ENCODE measurements at places on chromosomes 4 and X. TPM values are rescaled to one million over a fixed set of nuclear protein-coding genes. Genes with fewer than 3 reads are reported as not detected.

GRCh38 chr4:93157986-93158385 is 670.6 kb upstream of the ATOH1 start:
- no peak for DNase-seq

DNA sequence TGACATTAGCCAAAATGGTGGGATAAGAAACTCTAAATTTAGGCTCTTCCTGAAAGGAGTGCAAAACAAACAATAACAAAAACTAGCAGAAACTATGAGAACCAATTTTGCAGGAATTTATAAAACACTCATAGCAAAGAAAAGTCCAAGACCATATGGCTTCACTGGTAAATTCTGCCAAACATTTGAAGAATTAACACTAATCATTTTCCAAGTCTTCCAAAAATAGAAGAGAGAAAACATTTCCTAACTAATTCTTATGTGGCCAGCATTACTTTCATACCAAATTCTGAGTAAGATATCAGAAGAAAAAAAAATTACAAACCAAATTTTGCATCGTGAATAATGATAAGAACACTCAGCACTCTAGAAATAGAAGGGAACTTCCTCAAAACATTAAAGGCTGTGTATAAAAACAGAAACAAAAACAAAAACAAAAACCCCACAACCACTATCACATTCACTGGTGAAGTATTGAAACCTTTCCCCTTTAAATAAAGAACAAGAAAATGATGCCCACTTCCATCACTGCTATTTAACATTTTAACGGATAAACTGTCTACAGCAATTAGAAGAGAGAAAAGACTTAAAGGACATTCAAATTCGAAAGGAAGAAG is 524.3 kb upstream of the GALNTL6 start:
- no peak for DNase-seq

DNA sequence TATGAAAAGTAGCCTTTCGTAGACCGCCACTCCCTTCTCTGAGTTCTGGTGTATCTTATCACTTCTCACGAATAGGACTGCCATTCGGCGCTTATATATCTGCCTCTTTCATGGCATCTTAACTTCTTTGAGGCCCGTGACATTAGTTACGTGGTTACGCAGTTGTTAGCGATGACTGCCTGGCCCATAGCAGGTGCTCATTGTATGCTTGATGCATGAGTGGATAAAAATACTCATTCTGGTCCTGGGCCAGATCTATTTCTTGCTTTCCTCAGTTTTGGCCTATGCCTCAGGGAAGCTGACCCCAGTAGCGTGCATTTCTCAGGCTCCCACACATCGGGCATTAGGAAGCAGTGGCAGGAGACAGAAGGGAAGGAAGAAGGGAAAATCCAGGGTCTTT is 60.7 kb upstream of the PITX2 start:
- no peak for DNase-seq

DNA sequence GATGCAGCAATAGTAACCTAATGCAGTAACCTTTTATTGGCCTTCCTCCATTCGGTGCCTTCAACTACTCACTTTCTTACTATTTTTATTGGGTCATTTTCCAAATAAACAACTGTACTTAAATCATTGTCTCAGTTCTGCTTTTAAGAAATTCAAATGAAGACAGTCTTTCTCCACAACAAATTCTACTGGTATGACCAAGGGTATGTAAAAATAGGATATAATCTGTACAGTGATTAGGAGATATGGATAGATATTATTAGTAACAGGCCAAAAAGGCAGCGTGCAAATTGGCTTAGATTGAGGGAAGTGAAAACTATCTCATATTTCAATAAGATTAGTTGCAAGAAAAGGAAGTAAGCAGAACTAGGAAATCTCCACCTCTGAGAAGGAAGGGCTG is 177.4 kb upstream of the PPP1R2C start:
- no peak for DNase-seq

- DNase-seq, result no peak
Observed at GRCh38 chr4:147780137-147780777, 48.4 kb downstream of the ARHGAP10 start.

- DNase-seq, result no peak
Observed at GRCh38 chr4:157895205-157895604, 277.6 kb downstream of the GASK1B start.

- no peak for DNase-seq
Observed at GRCh38 chrX:15142084-15142715, 127.7 kb downstream of the ASB9 start.

- DNase-seq, result no peak
Observed at GRCh38 chr4:183426507-183426906, 17.9 kb upstream of the CDKN2AIP start.

DNA sequence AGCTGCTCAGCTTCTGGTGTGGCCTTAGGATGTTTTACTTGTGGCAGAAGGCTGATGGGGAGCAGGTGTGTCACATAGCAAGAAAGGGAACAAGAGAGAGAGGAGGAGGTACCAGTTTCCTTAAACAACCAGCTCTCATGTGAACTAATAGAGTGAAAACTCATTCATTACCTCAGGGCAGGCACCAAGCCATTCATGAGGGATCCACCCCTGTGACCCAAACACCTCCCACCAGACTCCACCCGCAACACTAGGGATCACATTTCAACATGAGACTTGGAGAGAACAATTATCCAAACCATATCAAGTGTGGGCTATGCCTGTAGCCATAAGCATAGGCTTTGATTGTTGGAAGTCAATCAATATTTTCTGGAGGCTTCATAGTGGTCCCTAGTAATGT is 56.0 kb downstream of the GSX2 start:
- no peak for DNase-seq

Gene FGFR3
- 109 TPM for polyA plus RNA-seq

Gene NDST4
- polyA plus RNA-seq, result not detected

Gene KLHL34
- not detected for polyA plus RNA-seq
